ENCODE measurements at places on chromosomes 1 and 21. TPM values are rescaled to one million over a fixed set of nuclear protein-coding genes. Genes with fewer than 3 reads are reported as not detected.

GRCh38 chr1:6694121-6694713 is 7.4 kb downstream of the DNAJC11 start:
- no peak overlapping the region for H3K4me3 ChIP-seq
- H3K36me3 ChIP-seq = peaks cover 2% of the 10 kb centered on the region
- no peaks in the 10 kb centered on the region for H3K27me3 ChIP-seq
- peaks cover under 1% of the 10 kb centered on the region for H3K4me1 ChIP-seq

- peaks cover 12% of the 10 kb centered on the region for H3K36me3 ChIP-seq
- H3K27ac ChIP-seq = no peak overlapping the region
- H3K4me1 ChIP-seq = peaks cover 11% of the 10 kb centered on the region
- no peak overlapping the region for H3K4me3 ChIP-seq
- H3K27me3 ChIP-seq = no peaks in the 10 kb centered on the region
Measured at GRCh38 chr1:97893844-97894243, 27.0 kb downstream of the DPYD start.

- H3K36me3 ChIP-seq = no peaks in the 10 kb centered on the region
- H3K27ac ChIP-seq = no peak overlapping the region
- no peak for DNase-seq
- no peaks in the 10 kb centered on the region for H3K4me1 ChIP-seq
Measured at GRCh38 chr1:184593597-184593996, 161.1 kb downstream of the EDEM3 start.

- H3K27me3 ChIP-seq = no peaks in the 10 kb centered on the region
- H3K4me3 ChIP-seq = no peak overlapping the region
- no peak for DNase-seq
- H3K4me1 ChIP-seq = no peaks in the 10 kb centered on the region
Measured at GRCh38 chr21:38337793-38338192, 81.0 kb downstream of the KCNJ15 start.

ACOT11 gene
- 0.91 TPM for total RNA-seq

ADCY10 gene
- not detected for total RNA-seq
